Activated naive CD8-positive, alpha-beta T cell treated with anti-CD3 and anti-CD28 coated beads, Interleukin-2, amount 50 U/mL, for 16 hours (primary cell): ENCODE measurements at places on chromosomes 5 and 9.

GRCh38 chr5:157828105-157828943 lies 30.6 kb downstream of the CLINT1 start:
- DNase-seq, result no peak

DNA sequence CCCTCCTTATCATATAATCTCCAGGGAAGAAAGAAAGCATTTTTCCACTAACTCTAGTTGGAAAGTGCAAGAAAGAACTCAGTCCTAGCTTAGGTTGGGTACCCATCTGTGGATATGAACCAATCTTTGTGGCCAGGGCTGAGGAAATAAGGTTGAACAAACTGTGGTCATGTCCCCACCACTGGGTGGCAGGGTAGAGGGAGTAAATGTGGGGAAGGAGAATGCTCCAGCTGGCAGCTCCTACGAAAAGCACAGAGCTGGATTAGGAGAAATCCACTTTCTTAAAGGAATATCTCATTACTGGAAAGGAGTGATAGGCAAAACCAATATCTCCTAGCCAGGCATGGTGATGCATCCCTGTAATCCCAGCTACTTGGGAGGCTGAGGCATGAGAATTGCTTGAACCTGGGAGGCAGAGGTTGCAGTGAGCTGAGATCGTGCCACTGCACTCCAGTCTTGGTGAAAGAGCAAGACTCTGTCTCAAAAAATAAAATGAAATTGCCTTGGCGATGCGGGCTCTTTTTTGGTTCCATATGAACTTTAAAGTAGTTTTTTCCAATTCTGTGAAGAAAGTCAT lies 175.1 kb downstream of the CCDC192 start:
- no peak for DNase-seq

GRCh38 chr5:41983284-41983683 lies 58.2 kb downstream of the FBXO4 start:
- no peak for DNase-seq

- DNase-seq, result no peak
Observed at GRCh38 chr5:113047234-113047633, 70.6 kb downstream of the DCP2 start.

- DNase-seq, result no peak
Observed at GRCh38 chr9:112038017-112038408, 137.1 kb downstream of the SUSD1 start.

DNA sequence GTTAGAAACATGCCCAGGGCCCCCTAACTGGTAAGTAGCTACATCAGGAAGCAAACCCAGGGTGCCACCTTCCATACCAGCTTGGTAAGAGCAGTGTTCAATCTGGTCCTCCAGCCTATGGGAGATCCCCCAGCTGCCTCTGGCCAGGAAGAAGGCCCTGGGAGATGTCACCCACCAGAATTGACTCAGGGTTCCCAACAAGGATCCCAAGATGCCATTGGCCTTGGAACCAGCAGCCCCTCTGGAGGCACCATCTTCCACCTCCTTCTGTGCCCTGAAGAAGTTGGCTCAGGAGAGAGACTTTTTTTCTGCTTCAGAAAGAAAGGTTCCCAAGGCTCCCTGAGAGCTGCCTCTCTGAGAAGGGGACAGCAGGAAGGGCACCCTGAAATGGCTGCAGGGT lies 56.6 kb upstream of the IL17B start:
- DNase-seq, result no peak

DNA sequence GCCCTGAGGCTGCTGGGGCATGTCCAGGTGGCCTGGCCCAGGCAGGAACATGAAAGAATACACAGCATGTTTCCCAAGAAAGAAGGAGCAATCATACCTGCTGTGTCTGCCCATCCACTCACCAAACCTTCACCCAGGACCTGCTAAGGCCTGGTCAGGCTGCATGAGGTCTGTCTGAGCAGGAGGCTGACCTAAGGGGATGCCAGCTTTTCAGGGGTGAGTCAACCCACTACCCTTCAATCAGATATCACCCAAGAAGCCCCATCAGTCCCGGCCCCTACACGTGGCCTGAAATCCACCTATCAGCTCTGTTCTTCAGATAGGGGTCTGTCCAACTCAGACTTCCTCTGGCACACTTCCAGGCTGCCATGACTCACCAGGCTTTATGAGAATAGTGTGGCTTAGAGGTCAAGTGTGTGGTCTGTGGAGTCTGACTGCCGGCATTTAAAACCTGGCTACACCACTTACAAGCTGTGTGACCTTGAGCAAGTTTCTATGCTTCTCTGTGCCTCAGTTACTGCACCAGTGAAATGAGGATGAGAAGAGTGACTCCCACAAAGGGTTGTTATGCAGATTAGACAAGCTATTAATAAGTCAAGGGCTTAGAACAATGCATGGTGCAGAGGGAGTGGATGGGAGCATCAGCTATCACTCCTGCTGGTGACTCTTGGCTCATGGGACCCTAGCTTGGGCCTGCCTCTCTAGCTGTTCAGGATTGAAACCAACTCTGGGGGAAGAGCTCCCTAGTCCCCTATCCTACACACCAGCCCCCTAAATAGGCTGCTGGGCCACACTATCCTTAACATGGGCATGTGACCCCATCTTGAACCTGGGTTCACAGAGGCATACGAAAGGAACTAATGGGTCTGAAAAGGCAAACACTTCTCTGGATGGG lies 130.3 kb downstream of the PAX5 start:
- DNase-seq, result no peak

DNA sequence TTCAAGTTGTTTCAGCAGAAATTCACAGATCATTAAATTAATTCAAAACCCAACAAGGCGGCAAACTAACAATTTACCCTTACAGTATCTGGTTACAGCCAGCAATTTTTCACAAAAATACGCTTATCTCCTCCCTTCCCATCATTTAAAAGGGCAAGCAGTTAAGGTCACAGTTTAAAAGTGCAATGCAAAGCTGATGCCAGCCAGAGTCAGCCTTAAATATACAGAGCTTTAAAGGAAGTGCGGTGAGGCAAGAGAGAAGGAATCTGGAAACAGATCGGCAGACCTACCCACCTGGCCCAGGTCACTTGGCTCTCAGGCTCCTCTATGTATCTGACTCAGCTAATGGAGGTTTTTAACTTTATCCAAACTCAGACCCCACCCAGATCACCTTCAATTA lies 31.0 kb downstream of the EPB41L4A start:
- no peak for DNase-seq

GRCh38 chr9:4803670-4804530 lies 11.2 kb downstream of the RCL1 start:
- no peak for DNase-seq

DNA sequence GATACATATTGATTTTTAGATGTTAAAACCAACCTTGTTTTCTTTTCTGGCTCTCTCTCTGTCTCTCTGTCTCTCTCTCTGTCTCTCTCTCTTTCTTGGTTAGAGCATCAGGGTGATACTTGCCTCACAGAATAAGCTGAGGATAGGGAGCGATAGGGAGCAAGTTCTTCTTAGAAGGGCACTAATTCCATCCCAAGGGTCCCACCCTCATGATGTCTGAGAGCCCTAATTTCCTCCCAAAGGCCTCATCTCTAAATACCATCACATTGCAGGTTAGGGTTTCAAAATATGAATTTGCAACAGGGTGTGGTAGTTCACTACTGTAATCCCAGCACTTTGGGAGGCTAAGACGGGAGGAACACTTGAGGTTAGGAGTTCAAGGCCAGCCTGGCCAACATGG lies 4.8 kb upstream of the KIF3A start:
- DNase-seq, result no peak

DNA sequence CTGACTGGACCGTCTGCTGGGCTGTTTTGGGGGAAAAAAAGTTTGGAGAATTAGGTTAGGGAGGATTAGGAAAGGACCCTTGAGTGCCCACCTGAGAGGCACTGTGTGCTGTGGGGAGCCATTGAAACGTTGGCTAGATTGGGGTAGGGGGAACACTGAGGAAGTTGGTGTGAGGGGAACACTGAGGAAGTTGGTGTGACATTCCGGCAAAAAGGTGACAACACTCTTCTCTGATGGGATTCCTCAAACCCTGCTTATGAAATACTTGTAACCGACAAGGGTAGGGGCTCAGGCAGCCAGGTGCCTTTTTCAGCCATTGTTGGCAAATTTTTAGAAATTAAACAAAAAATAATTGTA lies 1.0 kb downstream of the CYSTM1 start:
- DNase-seq, result no peak

DNA sequence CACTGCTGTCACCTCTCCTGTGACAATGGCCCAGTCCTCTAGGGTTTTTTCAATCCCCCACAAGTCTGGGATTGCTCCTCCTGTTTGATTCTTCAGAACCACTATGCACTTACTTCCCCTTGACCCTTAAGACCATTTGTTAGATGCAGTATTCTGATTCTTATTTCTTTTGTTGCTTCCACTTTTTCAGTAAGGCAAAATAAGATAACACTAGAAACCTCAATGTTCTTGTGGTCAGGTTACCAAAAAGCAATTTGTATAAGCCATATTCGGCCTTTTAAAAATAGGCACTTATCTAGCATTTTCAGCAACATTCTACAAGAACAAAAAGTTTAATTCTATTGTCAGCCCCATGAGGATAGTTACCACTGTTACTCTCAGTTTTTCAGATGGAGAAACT lies 220.0 kb downstream of the KDM4C start:
- no peak for DNase-seq

GRCh38 chr9:113879911-113880310 lies 3.8 kb downstream of the ZNF618 start:
- no peak for DNase-seq

GRCh38 chr5:92556747-92557146 lies 1024.3 kb downstream of the NR2F1-AS1 start:
- DNase-seq, result no peak

DNA sequence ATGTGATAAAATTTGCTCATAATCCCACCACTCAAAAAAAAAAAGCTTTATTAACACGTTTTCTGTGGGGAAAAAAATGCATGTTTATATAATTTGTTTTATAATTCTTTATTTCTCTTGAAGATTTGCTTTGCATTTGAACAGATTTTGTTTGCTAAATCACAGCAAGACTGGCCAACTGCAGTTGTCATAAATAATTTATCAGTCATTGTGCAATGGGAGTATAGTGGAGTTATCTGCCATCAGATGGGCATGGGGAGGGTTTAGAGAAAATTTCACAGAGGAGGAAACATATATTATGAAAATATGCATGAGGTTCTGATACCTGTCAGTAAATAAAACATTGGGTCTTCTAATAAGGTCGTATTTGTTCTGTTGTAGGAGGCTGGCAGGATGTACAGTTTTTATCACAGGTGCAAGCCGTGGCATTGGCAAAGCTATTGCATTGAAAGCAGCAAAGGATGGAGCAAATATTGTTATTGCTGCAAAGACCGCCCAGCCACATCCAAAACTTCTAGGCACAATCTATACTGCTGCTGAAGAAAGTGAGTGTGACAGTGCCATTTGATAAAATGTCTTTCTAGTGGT lies 23.8 kb downstream of the HSDL2 start:
- no peak for DNase-seq

DNA sequence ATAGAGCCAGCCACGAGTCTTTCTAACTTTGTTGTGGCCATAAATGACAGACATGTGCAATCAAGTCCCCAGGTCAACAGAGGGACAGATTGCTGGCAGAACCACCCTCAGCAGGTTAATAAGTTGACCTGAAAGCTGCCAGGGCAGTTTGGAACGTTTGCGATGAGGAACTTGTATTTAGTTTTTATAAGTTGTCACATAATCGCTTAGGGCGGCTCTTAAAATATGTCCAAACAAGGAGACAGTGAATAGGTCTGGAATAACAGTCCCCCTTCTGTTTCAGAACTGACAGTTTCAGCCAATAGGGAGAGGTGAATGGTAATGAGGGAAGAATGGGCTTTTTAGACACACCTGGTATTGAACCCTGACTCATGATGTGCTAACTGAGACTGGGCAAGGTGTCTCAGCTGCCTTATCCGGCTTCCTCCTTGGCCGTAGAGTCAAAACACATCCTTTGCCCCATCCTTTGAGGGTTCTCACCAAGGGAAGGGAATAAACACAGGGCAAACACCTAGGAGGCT lies 33.6 kb upstream of the GABRP start:
- DNase-seq, result no peak

DNA sequence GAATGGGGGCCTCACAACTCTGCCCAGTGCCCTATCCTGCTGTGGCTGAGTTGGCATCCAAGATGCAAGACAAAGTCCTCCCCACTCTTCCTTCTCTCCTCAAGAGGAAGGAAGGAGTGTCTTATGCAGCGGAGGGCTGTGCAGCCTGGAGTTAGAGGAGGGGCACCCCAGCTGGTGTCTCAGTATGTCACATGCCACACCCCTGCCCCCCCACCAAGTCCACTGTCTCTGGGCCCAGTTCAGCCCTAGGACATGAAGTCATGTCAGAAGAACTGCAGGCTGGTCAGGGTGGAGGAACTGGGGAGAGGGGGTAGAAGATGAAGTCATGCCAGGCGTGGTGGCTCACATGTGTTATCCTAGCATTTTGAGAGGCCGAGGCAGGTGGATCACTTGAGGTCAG lies 28.0 kb upstream of the SLC28A3 start:
- no peak for DNase-seq

DNA sequence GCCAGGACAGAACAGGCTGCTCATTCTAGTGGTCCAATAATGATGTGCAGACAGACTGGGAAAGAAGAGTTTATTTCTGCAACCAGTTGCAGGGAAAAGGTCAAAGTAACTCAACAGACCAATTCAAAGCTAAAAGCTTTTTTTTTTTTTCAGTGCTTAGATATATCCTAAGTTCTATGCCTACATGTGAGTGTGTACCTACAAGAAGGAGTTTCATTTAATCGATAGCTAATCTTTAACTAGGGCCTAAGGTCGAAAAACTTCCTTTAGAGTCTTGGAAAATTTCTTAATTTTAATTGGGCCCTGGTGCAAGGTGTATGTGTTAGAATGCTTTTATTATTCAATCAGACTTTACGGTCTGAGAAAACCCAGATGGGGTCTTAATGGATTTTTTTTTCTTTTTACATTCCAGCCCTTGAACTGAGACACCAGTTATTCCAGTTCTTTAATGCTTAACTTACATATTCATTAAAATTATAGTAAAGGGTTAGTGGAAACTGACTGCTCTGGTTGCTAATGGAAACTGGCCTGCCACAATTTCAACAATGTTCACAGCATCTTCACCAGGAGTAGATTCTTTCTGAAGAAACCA lies 365.3 kb downstream of the MTRR start:
- DNase-seq, result no peak

- DNase-seq, result no peak
Observed at GRCh38 chr5:14171046-14171445, 27.9 kb downstream of the TRIO start.

DNA sequence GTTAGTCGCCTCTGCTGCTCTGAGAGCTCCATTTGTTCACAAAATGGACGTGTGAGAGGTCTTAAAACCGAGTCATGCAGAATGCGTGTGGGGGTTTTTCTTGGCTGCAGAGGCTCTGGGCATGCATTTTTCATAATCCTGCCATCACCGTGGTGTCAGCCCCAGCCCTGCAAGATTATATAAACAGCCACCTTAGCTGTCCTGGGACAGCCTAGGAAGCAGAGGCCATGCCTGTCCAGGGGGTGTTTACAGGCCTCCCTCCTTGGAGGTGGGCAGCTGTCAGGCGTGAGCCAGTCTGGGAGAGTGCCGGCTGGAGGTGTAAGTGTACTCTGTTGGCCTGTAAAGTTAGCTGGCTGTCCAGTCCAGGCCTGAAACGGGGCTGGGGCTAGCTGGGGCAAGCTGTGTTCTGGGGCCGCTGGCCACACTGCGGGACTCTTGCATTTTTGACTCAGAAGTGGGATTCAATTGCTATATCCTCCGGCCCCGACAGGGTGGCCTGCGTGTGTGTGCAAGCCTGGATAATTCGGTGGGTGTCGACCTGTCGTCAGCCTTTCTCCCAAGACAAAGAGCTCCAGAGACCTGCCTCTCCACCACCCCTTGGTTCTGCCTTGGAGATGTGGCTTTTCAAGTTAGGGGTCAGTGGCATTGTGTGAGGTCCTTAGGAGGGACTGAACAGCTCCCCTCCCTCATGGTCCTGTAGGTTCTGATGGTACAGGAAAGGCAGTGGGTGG lies 2.4 kb downstream of the WNK2 start:
- DNase-seq, result no peak

- no peak for DNase-seq
Observed at GRCh38 chr5:25701936-25702335, 1057.2 kb upstream of the CDH10 start.
